Stimulated activated CD4-positive, alpha-beta T cell treated with anti-CD3 and anti-CD28 coated beads, Interleukin-4, amount 100 ng/mL, for 4 hours (primary cell): ENCODE measurements at places on chromosomes 16 and 17.

DNA sequence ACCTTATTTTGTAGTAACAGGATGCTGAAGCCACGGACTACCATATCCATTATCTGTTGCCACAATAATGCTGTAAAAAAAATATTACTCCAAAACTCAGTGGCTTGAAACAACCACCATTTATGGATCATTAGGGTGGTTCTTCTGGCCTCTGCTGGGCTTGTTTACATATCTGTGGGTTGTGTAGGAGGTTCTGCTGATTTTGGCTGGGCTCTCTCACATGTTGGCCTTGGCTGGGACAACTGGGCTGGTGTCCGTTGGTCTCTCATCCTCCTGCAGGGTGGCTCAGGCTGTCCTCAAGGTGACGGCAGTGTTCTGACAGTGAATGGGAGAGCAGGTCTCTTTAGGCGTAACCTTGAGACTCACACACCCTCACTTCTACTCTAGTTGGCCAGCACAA, 76.0 kb downstream of the GPR139 start:
- no peak for DNase-seq

DNA sequence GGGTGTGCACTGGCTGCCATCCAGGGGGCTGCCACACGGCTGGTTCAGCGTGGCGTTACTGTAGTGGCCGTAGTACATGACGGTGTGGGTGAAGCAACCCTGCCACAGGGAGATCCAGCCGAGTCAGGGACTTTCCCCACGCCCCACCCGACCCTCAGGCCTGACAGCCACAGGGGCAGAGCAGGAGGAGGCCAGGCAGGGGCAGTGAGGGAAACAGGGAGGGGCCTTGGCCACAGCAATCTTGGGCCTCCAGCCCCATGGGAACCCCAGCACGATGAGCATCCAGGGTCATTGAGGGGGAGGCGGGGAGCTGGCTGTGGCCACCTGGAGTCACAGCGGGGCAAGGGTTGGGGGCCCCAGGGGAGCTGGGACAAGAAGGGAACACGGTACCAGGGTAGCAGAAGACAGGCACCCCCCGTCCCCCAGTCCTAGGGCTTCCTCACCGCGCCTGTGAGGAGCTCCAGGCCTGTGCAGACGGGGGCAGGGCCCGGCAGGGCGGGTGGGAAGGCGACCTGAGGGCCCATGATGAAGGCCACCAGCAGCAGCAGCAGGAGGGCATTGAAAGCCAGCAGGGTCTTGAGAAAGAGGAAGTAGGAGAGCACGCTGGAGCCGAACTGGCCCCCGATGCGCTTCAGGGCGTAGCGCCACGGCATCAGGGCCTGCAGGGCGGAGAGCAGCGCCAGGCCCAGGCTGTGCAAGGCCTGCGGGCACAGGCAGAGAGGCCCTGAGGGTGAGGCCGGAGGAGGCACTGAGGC, 4.3 kb downstream of the TMC6 start:
- DNase-seq = no peak

DNA sequence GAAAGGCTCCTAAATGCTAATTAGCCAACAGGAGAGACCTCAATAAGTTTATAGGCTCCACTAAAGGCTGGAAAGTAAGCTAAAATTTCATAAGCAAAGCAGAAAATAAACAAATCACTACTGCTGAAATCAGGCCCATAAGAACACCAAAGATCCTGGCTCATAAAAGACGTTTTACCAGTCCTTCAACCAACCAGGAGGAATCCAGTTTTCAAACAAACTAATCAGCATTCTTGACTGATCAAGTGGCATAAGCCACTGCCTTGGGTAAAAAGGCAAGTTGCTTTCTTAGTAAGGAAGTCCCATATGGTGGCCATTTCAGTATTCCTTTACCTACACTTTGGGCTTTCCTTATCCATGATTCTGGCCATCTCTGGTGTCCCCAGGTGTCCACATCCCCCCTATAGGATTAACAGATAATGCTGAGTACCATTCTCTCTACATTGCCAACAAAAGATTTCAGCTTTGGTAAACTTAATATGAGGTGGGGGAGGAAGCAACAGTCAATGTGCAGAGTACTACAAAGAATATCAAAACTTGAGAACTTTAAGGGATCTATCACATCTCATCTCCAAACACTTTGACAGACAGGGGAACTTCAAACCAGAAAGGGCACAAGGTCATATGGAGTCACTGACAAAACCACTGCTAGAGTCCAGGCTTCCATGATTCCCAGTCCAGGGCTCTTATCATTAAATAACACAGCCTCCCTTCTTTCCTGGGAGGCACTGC, 1.3 kb downstream of the TOM1L2 start:
- no peak for DNase-seq

GRCh38 chr16:85500220-85500619, 112.9 kb upstream of the GSE1 start:
- no peak for DNase-seq

- DNase-seq = no peak
Observed at GRCh38 chr16:851209-851810, 50.8 kb upstream of the GNG13 start.

GRCh38 chr16:1074379-1074649, 1.8 kb downstream of the SSTR5 start:
- no peak for DNase-seq

DNA sequence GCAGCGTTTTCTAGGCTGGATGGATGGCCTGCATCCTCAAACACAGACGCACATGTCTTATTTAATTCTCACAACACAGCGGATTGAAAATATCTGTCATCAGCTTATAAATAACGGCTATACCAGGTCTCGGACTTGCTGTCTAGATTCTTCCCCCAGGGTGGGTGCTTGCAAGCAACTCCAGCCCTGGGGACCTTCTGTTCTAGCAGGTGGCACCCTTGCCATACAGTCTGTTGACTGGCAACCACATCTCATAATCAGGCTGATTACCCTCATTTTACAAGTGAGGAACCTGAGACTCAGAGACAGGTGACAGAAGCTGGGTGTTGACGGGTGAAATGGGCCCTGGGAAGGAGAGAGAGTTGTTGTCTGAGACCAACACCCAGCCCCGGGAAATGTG, 16.2 kb upstream of the SEZ6 start:
- DNase-seq = no peak
